Posterior cingulate gyrus (tissue), 11 donors: ENCODE measurements at places on chromosomes 11 and 22.

DNA sequence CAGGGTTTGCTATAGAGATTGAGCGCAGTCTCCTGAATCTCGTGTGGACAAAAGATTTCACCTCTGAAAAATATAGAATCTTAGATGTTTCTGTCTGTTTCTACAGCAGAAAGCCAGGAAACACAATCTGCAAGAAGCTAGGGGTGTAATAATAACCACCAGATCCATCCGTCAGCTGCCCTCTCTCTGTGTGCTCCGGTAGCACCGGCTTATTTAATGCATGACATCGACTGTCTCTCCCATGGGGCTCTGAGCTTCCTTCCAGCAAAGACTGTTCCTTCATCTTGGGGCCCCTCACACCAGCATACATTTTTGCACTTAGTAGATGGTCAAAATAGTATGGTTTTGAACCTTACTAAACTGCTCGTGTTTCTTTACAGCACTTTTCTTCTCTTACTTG is 20.2 kb downstream of the BARX2 start:
- no peak for DNase-seq

DNA sequence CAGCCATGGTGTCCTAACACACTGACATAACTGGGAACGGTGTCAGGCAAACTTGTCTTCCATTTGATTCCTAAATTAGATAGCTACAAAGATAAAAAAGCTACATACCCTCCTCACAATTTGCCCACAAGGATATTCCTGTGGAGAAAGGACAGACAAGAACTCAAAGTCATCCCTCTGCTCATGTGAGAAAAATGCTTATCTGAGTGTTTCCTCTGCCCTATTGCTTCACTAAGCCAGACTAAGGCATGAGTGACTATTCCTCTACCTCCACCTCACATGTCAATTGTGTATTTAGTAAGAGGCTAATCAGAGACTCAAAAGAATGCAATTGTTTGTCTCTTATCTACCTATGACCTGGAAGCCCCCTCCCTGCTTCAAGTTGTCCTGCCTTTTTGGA is 247.7 kb downstream of the DDX10 start:
- no peak for DNase-seq

DNA sequence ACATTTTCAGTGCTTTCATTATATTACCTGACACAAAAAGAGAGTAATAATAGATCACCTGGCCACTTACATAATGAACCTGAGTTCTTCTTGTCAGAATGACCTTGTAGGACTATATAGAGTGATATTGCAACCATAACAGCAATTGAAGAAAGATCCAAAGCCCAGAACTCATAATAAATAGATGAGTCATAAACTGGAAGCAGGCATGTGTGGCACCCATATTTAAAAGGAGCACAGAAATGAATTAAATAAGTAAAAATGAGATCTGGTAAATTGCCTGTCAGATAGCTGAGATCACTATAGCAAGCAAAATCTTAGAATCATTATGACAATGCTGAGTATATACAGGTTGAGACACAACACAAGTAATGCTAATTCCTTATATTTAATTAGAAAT is 331.8 kb downstream of the AASDHPPT start:
- DNase-seq: no peak

GRCh38 chr22:46043816-46044620 is 67.1 kb upstream of the WNT7B start:
- DNase-seq: peak; percentile 41

- peak; percentile 46 for DNase-seq
These were observed 1.1 kb upstream of the SLC16A8 start for GRCh38 chr22:38085056-38085455.

- no peak for DNase-seq
These were observed 24.8 kb downstream of the CTNND1 start for GRCh38 chr11:57786436-57786835.

DNA sequence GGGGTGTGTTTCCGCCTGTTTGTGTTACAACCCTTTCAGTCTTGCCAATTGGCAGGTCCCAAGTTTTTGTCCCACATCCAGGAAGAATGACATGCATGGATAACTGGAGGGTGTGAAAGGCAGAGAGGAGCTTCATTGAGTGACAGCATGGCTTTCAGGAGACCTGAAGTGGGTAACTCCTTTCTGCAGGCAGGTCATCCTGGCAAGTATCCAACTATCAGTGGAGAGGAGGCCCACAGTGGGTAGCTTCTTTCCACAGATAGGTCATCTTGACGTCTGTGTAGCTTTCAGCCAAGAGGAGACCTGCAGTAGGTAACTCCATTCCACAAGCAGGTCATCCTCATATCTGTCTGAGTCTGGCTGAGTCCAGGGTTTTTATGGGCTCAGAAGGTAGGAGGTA is 1268.8 kb upstream of the CNTN5 start:
- DNase-seq: no peak

DNA sequence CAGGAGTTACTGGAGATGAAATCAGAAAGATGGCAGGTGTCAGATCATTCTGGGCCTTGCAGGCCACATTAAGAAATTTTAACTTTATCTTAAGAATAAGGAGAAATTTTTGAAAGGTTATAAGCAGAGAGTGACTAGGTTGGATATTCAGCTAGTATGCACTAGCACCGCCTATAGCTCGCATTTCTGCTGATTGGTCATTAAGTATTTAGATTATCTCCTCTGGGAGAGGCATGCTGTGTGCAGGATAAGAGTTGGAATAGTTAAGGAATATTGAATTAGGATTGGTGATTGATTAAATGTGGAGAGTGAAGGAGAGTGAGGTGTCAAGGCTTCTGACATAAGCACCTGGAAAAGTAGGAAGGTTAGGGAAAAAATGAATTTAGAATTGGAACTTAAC is 100.6 kb downstream of the STIM1 start:
- DNase-seq: no peak

- no peak for DNase-seq
These were observed 4.4 kb upstream of the FAM181B start for GRCh38 chr11:82738091-82738490.

- DNase-seq: no peak
These were observed 133.4 kb downstream of the DBX1 start for GRCh38 chr11:20026629-20027555.

- peak; percentile 53 for DNase-seq
These were observed 118.6 kb downstream of the HIPK3 start for GRCh38 chr11:33375688-33376311.

- DNase-seq: no peak
These were observed 1474.2 kb downstream of the FAM181B start for GRCh38 chr11:81259471-81259870.

DNA sequence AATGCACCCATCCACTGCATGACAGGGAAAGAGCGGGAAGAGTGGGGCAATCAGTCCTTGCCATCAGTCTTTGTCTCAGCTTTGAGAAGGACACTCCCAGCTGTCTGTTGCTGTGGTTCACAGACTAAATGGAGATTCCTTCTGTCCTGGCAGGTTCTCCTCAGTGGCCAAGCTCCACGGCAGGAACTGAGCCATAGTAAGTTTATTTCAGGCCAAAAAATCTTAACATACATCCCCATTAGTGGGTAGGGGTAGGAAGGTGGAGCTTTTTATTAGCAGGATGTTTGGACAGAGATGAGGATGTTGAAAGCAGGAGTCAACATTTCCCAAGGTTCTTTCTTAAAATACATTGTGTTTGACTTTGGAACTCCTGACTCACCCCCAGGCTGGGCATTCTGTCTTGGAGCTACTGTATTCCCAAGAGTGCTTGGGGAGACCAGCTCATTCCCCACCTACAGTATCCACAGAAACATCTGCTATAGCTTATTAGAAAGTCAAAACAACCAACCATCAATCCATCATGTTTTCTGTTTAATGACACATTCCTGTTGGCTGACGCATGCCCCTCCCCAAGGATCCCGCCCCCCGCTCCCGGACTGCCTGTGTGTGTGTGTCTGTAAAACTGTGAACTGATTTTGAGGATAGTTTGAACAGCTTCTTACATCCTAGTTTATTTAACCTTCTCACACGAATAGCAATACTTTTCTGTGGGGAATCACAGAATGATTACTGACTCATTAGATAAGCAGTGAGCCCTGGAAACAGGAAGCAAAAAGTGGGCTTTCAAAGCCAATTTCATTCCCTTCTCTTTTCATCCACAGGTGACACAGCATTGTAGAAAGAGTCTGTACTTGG is 109.5 kb downstream of the CCDC81 start:
- no peak for DNase-seq

DNA sequence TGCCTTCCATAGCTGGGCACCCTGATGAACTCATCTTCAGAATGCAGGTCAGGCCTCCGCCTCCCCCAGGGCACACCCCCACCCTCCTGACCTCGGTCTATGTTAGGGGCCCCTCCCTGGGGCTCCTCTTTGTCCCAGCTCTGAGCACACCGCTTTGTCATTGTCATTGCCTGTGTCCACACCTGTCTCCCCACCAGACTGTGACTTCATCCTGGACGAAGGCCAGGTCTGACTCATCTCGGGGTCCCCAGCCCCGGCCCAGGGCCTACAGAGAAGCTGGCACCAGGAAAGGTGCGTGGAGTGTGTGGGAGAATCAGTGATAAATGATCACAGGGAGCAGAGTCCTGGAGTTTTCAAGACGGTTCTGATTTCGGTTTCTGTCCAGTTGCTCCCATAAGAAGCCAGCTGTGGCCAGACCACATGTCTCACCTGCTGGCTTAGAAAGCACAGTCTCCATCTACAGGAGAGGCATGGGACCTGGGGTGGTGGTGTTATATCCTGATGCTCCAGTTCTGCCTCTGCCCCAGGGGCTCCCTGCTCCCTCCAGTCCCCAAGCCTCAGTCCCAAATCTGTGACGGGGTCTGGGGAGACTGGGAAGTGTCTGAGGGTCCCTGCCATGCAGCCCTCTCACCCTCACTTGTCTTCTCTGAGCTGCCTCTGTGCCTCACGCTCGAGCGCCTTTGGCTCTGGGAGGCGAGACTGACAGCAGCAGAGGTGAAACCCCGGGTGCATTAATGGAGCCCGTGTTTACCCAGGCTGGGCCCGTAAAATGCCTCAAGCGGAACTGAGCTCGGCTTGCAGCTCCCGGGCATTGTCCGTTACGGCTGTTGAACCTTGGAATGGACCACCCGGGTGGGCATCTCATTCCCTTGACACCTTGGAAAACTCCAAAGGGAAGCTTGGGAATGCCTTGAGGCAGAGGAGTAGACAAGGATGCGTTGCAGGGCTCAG is 85.5 kb upstream of the WNT11 start:
- DNase-seq: no peak

DNA sequence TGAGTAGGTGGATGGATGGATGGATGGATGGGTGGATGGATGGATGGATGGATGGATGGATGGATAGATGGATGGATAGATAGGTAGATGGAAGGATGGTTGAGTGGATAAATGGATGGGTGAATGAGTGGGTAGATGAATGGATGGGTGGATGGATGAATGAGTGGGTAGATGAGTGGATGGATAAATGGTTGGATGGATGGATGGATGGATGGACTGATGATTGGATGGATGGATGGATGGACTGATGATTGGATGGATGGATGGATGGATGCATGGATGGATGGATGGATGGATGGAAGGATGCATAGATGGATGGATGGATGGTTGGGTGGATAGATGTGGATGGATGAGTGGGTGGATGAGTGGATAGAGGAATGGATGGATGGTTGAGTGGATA is 13.2 kb upstream of the SYT8 start:
- no peak for DNase-seq

- DNase-seq: no peak
These were observed 8.2 kb downstream of the RTL6 start for GRCh38 chr22:44489817-44490216.

GRCh38 chr22:37141971-37142370 is 7.7 kb downstream of the IL2RB start:
- DNase-seq: no peak

DNA sequence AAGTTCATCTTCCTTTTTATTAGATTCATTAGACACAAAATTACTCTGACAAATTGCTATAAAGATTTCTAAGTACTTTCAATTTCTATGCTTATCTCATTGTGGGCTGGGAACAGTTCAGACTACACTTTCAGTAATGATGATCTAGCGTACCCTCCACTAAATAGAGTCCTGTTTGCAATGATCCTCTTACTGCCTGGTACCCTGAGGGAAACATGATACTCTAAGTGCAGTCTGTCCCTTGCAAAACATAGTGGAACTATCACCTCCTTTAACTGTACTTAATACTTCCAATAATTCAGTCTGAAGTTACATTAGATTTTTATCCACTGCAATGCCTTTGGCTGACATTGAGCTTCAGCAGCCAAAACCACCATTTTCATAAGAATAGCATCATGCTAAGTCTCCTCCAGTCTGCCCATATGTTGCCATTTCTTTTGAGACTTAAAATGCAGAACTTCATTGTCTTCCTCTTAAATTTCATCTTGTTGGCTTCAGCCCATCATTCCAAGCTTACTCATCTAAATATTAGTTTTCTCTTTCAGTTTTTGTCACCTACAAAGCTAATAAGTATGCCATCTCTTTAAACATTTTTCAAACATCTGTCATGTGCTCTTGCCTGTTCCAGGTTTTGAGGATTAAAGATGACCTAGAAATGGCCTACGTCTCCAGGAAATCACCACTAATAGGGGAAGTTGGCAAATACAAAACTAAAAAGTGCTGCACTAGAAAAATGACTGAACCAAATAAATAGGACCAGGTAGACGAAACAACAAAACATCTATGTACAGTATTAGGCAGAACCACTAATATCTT is 55.5 kb downstream of the PAK1 start:
- DNase-seq: no peak

- no peak for DNase-seq
These were observed 10.9 kb upstream of the CABP2 start for GRCh38 chr11:67534070-67534679.

DNA sequence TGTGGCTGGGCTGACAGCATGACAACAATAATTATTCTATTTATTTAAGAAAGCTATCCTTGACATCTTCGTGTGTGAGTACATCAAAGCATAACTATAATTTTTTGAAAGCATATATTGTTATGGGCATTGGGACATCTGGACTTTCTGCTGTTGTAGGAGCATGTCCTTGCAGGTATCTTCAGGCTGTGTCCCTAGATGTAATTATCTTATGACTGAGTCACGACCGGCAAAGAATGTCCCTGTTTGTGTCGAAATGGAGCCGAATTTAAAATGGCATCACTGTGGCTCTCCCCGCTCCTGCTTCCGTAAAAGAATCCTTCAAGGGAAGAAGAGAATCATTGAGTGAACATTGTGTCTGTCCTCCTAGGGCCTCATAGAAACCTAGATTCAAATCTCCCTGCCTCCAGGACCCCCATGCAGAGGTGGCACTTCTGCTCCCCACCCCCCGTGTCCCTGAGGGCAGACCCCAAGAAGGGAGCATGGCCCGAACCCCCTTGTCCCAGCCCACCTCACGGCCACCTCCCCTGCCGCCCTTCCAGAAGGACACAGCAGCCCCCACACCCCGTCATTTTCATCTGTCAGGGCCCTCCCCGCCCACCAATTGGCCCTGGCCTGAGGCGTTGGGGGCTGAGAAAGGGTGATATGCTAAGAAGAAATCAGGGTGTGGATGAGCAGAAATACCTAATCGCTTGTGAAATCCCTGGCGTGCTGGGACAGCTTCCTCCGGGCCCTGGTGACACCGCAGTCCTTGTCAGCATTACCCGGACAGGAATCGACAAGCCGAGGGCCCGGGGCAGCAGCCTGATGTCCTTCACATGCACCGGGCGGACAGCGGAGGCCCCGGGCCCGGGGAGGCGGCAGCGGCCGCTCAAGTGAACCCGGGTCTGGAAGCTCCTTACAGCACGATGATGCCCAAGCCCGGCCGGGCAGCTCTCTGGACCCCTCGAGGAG is 48.6 kb upstream of the SLC22A12 start:
- DNase-seq: no peak
